ENCODE measurements at places on chromosomes 5 and 9.
A peak's percentile ranks its signal among the peaks of the same experiment; 100 is the strongest.

DNA sequence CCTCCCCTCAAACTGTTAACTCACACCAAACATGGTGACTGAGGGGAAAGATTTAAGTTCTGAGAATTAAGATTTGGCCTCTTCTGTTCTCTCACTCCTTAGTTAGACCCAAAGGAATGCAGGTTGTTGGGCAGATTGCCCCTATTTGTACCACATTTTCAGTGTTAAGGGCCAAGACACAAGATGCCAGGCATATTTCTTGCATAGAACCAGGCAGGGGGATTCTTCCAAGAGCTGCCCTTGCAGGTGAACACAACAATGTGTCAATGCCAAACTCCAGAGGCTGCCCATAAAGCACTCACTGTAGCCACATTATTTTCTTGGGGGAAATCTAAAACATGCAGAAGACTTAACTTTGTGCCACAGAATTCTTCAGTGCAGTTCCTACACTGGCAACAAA is 14.7 kb downstream of the MPDZ start:
- DNase-seq: no peak

GRCh38 chr5:148482697-148483462 is 99.1 kb downstream of the FBXO38 start:
- DNase-seq: peak; percentile 57

- DNase-seq: no peak
These were observed 30.2 kb downstream of the LRRC70 start for GRCh38 chr5:62608529-62609511.

DNA sequence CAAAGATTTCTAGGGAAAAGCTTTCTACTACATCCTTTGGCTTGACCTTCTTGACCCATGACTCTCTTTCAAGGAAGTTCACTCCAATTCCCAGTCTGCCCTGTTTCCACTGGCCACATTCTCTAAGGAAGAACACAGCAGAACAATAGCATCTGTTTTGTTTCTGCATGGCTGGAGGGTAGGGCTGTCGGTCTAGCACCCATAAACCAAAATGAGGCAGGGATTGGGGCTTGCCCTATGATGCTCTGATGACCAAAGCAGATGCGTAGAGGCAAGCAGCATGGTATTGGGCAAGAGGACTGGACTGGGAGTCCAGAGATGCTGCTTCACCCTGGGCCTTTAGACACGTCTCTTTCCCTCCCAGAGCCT is 24.1 kb downstream of the GOLGA2 start:
- DNase-seq: no peak

- no peak for DNase-seq
These were observed 209.5 kb downstream of the SLIT3 start for GRCh38 chr5:169091396-169091980.

DNA sequence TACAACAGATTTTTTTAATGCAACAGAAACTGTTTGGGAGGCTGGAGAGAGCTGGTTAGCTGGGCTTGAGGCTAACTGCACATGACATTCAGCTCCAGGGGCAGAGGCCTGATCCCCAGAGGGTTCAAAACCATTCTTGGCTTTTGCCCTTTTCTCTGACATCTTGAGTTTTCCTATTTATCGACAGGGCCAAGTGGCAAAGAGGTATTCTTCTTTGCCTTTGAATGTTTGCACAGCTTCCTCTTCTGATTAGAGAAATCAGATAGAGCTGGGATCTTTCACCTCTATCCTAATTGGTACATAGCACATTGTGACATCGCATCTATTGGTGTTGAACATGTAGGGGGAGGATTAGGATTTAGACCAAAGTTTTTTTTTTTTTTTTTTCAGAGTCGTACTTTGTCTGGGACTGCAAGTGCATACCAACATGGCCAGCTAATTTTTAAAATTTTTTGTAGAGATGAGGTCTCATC is 143.7 kb downstream of the ACTBL2 start:
- DNase-seq: no peak

DNA sequence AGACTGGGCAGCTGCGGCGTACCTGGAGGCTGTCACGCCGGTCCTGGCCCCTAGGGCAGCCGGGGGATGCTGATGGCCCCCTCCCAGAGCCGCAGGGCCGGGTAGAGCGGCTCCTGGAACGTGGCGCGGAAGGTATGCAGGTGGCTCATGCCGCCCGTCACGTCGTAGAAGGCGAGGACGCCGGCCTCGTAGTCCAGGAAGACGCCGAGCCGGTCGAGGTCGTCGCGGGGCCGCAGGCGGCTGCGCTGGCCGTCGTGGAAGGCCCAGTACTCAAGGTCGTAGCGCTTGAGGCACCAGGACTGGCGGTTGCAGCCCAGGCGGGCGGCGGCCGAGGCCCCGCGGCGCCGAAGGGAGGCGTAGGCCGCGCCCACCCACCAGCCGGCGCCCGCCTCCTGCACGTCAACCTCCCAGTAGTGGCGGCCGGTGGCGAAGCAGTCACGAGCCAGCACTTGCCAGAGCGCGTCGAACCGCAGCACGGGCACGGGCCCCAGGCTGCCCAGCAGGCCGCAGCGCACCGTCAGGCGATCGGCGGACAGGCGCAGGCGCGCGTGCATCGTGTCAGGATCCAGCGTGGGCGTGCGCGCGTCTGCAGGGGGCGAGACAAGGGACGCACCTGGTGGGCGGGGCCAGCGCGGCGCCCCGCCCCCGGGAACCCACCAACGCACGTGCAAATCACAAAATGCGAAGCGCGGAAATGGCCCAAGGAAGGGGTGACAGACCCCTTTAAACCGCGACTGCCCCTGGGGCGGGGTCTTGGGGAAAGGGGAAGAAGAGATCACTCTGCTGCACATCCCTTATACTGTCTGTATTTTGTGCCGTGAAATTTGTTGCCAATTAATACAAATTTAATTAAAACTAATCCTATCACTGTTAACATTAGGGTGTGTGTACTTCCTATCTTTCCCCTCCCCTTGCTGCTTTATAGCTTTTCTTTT is 31.2 kb downstream of the NANS start:
- DNase-seq: peak; percentile 52
